ENCODE measurements at places on chromosomes 4 and X.

GRCh38 chrX:138001226-138001625 lies 435.3 kb downstream of the ZIC3 start:
- DNase-seq: no peak

GRCh38 chr4:140186651-140187315 lies 32.8 kb upstream of the MAML3 start:
- DNase-seq: no peak

- no peak for DNase-seq
Measured at GRCh38 chr4:78711676-78712075, 64.5 kb upstream of the BMP2K start.

GRCh38 chrX:21354725-21355124 lies 19.5 kb upstream of the CNKSR2 start:
- DNase-seq: no peak

DNA sequence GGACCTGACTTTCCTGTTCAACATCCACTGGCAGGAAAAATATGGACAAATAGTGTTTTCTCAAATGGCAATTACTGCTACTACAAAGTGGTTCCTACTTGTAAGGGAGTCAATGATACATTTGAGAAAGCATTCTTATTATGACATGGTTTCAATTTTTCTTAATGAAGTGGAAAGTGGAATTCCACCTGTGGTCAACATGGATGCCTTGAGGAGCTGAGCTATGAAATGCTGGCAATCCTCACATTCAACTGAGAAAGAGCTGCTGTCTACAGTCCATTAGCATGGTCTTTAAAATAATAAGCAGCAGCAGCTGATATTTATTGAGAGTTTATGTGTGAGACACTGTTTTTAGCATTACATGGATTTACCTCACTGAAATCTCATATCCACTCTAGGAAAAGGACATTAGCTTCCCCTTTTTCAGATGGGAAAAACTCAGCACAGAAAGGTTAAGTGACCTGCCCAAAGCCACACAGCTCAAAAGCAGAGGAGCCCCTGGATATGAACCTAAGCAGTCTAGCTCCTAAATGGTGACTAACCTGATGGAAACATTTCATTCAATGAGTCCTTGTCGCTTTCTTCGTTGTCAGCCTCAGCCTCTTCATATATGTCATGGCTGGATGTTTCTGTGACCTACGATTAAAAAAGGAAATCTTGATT lies 29.2 kb downstream of the MAP7D3 start:
- no peak for DNase-seq

DNA sequence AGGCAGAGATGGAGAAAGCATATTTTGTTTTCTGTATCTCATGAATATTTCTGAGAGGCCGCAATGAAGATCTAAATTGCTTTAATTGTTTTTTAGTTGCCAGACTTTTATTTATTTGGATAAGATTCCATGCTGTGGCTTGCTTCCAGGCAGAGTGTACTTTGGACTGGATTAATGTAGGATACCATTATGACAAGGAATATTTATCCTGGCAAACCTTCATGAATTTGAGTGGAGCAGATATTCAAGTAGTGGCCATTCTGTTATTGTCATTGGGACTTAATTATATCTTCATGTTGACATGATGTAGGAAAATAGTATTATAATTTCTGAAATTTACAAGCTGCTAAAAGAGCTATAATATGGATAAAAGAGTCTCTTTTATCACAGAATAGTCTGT lies 182.9 kb downstream of the C4orf33 start:
- DNase-seq: no peak

GRCh38 chr4:113869743-113870375 lies 108.3 kb upstream of the CAMK2D start:
- DNase-seq: no peak

- DNase-seq: no peak
Measured at GRCh38 chr4:79334783-79335182, 8.9 kb upstream of the NAA11 start.

DNA sequence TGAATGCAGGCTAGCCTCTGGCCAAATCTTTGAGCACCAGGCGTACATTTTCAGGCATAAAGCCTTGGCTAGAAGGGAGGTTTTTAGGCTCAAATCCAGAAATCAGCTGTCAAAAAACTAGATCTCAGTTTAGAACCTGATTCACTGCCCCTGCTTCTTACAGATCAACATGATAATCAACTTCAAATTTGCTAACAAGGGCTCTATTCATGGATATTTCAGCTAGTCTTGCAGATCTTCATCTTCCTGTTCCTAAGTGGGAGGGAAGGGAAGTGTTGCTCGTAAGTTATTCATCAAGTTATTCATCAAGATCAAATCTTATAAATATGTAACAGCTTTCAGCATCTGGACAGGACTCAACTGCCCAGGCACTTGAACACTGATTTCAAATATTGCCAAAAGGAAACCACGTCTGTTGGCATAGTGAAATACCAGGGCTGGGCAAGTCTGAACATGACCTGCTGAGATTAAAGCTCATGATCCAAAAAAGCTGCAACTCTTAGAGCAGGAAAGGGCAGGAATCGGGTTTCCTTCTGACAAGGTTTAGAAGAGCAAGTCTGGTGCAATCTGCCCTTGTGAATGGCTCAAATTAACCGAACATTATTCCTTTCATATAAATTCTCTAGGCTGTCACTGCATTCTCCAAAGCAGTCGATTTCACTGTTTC lies 200.3 kb downstream of the PDGFC start:
- DNase-seq: no peak

- no peak for DNase-seq
Measured at GRCh38 chr4:8700531-8700930, 108.0 kb downstream of the CPZ start.

GRCh38 chr4:37762294-37762990 lies 64.0 kb upstream of the PGM2 start:
- DNase-seq: no peak

GRCh38 chr4:176270669-176271068 lies 1.6 kb upstream of the ASB5 start:
- DNase-seq: no peak

GRCh38 chr4:98728433-98728832 lies 70.0 kb upstream of the TSPAN5 start:
- no peak for DNase-seq

DNA sequence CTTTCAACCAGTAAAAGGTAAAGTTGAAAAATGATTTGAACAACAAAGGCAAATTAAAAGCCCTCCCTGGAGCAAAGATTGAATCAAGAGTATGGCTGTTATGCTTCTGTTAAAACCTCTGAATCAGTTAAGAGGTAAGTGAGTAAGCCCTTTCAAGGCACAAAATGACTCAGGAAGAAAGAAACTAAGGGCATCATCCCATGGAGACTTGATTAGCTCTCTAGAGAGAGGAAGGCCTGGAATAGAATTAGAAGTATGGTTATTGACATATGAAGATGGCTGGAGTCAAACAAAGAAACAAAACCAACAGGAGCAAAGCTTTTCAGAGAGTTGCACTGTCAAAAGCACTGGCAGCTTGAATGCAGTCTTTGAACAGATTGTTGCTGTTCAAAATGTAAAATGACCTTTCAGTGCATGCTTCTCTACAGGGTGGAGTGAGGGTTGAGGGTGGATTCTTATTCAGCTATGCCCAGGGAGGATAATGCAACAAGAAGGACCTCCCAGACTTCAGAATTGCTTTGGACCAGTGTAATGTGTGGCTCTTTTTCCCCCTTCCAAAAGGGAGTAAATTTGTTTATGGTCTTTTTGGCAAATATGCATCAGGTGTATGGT lies 365.5 kb downstream of the GBA3 start:
- DNase-seq: no peak

Measured in stimulated activated CD8-positive, alpha-beta memory T cell treated with anti-CD3 and anti-CD28 coated beads, Interleukin-7, amount 100 ng/mL, for 1 hour (primary cell).